Smooth muscle cell of the umbilical artery (primary cell): ENCODE measurements at places on chromosomes 2 and 18. TPM values are rescaled to one million over a fixed set of nuclear protein-coding genes. Genes with fewer than 3 reads are reported as not detected.

Gene DAPL1
- total RNA-seq, result not detected in 2 replicates

Gene CRYBA2
- total RNA-seq, result not detected in 2 replicates

Gene NT5C1B
- total RNA-seq, result not detected in 2 replicates

Gene IL36A
- total RNA-seq, result not detected in 2 replicates

Gene ACMSD
- not detected in 2 replicates for total RNA-seq

Gene CHPF
- 519 and 687 TPM in 2 replicates for total RNA-seq

Gene DLX1
- 0.55 TPM in 1 of 2 replicates, not detected in the other for total RNA-seq

Gene REG1A
- total RNA-seq, result not detected in 2 replicates

Gene TYMS
- 8.3 and 32.5 TPM in 2 replicates for total RNA-seq

Gene IL36G
- total RNA-seq, result not detected in 2 replicates

Gene ALLC
- not detected in 2 replicates for total RNA-seq

Gene SYT4
- total RNA-seq, result not detected in 2 replicates

Gene EDAR
- not detected in 2 replicates for total RNA-seq

Gene ZNF396
- 0.65 and 1.8 TPM in 2 replicates for total RNA-seq
